Stimulated activated CD4-positive, alpha-beta T cell treated with anti-CD3 and anti-CD28 coated beads, TNF-alpha, amount 100 ng/mL, for 1 hour (primary cell): ENCODE measurements at places on chromosomes 11 and 22.

DNA sequence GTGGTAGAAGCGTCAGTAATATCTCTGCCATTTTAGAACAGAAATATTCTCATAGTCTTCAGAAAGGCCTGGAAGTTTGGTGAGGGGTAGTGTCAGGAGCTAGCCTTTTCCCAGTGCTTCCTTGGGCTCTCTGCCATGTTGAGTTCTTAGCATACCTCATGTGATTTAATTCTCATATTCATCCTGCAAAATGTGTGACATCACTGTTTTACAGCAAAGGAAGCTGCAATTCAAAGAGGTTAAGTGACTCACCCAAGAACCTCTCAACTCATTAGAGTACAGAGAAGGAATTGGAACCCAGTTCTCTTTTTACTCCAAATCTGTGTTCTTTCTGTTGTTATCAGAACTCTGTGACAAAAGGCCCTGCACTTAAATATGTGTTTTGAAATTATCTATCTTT lies 72.1 kb downstream of the RNF169 start:
- DNase-seq, result no peak

DNA sequence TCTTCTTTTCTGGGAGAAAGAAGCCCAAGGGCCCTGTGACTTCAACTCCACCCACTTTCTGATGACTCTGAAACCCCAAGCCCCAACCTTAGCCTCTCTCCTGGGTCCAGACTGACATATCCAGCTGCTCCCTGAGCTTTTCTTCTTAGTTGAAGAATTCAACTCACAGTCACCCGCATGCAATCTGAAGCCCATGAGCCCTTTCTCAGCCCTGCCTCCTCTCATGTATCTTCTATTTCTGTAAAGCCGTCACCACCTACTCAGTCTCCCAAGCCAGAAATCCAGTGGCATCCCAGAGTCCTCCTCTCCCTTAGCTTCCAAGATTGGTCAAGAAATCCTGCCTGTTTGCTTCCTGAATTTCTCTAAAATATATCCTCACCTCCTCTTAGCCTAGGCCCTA lies 7.1 kb upstream of the TMA7B start:
- no peak for DNase-seq

DNA sequence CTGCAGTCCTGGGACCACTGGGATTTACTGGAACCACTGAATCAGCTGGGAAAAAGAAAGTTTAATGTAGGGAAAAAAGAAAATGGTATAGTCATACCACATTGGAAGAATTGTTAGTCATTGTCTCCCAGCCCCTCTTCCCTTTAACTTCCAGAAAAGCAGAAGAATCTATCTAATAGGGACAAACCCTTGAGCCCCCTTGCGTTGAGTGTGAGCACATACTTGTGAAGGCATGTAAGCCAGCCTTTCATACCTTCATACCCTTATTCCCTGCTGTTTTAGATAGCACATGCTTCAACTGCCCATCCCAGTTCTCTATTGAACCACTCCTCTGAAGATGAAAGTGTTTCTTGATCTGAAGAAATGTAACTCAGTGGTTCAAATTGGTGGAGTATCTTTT lies 6.6 kb downstream of the TREH start:
- no peak for DNase-seq

DNA sequence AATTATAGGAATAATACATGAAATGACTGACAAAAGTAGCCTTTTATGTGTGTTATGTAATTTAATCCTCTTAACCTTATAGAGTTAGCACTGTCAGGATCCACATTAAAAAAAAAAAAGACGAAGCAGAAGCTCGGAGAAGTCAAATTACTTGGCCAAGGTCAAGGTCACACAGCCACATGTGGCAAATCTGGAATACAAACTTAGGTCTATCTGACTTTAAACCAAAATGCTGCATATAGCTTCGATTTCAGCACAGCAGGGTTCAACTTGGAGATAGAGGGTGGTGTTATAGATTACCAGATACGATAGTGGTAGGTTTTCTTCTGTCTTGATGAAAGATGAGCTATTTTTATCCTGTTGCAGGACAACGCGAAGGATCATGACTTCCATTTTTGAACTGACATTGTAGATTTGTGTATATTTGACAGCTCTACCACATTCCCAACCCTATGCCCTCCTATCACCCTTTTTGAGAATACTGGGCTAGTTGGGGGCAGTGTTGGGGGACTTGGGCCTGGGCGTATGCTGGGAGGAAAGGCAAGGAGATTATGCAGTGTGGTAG lies 11.6 kb upstream of the EHF start:
- no peak for DNase-seq

GRCh38 chr22:20247010-20247505 lies 21.1 kb downstream of the RTN4R start:
- no peak for DNase-seq

DNA sequence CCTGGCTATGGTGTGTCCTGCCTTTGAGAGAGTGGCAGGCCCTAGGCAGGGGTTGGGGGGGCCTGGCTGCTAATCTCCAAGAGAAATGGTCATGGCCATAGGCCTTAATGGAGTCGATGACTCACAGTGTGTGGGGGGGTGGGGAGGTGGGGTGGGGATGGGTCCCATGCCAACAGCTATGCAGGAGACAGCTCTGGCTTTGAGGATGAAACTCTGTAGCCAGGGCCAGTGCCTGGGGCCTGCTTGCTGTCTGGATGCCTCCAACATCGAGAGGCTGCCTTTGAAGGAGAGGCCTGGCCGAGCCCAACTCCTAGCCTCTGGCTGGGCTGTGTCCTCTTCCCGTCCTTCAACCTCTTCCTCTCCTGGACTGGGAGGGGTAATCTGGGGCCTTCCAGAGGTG lies 23.9 kb upstream of the TSPAN18 start:
- no peak for DNase-seq

GRCh38 chr11:130533871-130534270 lies 85.4 kb downstream of the ADAMTS15 start:
- DNase-seq, result no peak

- DNase-seq, result no peak
These were observed 25.4 kb upstream of the DDI1 start for GRCh38 chr11:104011044-104011443.

DNA sequence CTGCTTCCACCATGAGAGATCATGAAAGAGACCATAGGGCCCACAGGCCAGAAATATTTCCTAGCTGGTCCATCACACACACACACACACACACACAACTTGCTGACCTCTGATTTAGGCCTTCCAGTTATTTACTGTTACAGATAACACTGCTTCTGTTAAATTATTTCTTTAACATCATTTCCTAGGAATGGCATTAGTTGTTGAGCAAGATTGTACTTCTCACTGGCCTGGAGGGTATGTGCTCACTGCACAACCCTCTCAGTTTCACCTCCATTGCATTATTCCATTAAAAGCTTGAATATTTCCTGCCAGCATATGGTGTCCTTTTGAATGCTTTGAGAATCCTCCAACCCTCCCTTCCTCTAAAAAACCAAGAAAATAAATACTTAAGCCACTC lies 104.4 kb downstream of the MICAL2 start:
- DNase-seq, result no peak

DNA sequence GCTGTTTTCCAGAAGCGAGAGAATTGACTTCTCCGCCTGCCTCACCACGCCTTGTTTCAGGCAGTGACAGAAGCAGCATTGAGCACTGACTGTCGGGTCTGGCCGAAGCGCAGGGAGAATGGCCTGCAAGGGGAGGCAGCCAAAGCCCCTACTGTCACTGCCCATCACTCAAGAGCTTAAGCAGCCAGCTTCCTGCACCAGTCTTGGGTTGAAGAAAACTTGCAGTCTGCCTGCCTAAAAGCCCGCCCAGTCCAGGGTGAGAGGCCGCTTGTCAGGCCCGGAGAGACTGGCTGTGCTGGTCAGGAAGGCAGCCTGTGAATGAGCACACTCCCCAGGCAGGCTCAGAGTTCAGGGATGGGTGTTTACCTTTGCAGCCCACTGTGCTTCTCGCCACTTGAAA lies 108.3 kb downstream of the PKNOX2 start:
- no peak for DNase-seq

- no peak for DNase-seq
These were observed 35.9 kb downstream of the MYO18B start for GRCh38 chr22:25777870-25778269.

- DNase-seq, result no peak
These were observed 118.8 kb upstream of the CADM1 start for GRCh38 chr11:115623021-115623451.

DNA sequence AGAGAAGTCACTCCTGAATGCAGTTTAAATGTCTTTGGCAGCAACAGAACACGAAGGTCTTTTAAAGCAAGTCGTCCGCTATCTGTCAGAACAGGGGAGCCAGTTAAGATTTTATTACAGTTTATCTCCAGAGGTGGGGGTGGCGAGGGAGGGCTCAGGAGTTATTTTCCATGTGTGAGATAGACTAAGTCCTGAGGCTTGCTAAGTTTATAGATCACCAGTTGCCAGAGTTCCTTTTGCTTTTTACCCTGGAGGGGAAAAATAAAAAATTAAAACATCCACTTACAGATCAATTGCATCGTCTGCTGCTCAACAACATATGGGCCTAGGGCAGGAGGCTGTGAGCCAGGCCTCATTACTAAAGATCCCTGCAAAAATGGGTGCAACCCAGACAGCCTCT lies 90.7 kb downstream of the SNX19 start:
- no peak for DNase-seq

GRCh38 chr22:19951346-19951745 lies 9.7 kb upstream of the TXNRD2 start:
- DNase-seq, result no peak

DNA sequence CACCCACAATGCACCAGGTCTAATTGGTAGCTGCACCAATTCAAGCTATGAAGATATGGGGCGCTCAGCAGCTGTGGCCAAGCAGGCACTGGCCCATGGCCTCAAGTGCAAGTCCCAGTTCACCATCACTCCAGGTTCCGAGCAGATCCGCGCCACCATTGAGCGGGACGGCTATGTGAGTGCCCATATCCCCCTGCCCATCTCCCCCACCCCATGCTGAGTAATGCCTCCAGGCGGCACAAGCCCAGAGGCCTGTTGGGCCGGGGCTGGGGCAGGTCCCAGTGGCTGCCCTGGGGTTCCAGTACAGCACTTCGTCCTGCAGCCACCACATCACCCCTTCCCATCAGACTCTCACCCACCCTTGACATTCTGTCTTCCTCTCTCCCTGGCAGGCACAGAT lies 21.5 kb downstream of the POLR3H start:
- DNase-seq, result no peak

- DNase-seq, result no peak
These were observed 71.2 kb downstream of the LDLRAD3 start for GRCh38 chr11:36014898-36015665.

DNA sequence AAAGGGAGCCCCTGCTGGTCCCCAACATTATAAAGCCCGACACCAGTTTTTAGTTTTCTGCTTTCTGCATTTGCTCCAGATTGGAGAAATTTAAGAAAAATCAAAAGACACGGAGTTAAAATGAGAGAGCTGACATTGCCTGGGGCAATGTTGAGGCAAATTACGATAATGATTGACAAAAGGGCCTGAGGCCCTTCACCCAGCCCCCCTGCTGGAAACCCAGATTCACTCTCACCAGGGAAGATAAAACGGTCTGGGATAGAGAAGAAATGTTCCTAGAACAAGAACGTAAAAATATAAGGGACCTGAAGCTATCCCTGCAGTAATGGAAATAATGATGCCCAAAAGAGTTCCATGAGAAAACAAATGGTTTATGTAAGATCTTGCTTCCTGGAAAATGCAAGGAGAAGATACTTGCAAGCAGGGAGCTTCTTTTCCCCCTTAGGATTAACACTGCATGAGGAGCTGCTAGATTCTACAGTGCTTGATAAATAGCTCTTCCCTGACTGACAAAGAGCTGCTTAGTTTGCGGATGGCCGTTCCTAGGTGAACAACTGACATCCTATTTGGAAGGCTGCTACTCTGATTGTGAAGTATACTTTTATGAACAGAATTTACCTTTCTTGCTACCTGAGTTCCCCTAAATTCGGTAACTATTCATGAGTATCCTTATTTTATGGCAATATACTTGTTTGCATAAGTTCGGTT lies 40.6 kb upstream of the GNAZ start:
- no peak for DNase-seq

- no peak for DNase-seq
These were observed 112.0 kb downstream of the PLEKHA7 start for GRCh38 chr11:16902182-16902581.

DNA sequence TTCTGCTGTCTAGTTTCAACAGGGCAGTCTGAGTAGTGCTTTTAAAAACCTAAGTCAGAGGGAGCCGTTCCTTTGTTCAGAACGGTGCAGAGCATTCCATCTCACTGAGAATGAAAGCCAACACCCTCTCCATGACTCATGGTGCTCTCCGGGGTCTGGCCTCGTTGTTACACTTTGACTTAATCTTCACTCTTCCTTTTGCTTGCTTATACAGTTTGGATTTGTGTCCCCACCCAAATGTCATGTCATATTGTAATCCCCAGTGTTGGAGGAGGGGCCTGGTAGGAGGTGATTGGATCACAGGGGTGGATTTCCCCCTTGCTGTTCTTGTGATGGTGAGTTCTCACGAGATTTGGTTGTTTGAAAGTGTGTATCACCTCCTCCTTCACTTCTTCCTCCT lies 292.2 kb downstream of the ST3GAL4 start:
- DNase-seq, result no peak

DNA sequence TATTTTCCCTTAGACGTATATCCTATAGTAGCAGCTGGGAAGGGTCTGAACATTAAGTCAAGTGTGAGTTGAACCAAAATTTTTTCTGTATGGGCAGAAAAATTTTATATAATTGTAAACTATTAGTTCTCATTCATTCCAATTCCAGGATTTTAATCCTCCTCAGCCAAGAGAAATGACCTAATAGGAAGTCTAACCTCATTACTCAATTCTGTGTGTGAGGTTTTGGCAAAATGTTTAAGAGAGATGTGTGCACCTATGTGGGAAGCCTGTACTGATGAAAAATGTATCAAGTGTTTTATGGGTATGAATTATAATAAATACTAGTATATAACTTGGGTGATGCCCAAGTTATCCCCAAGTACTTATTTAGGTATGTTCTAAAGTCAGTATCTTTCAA lies 311.6 kb upstream of the PITPNB start:
- DNase-seq, result no peak
